Thoracic aorta (tissue), 2 donors: ENCODE measurements at places on chromosomes 1 and 21.

- H3K4me1 ChIP-seq = peaks cover 57% of the 10 kb centered on the region
- H3K27ac ChIP-seq = peak overlapping the region; percentile 99
- H3K36me3 ChIP-seq = peaks cover 21% of the 10 kb centered on the region
- H3K4me3 ChIP-seq = peak overlapping the region; percentile 80
Observed at GRCh38 chr1:156727492-156727891, 777 bp upstream of the METTL25B start.

- H3K27me3 ChIP-seq = no peaks in the 10 kb centered on the region
- H3K4me3 ChIP-seq = no peak overlapping the region
- H3K36me3 ChIP-seq = no peaks in the 10 kb centered on the region
Observed at GRCh38 chr1:221272940-221273339, 393.7 kb downstream of the HLX start.

DNA sequence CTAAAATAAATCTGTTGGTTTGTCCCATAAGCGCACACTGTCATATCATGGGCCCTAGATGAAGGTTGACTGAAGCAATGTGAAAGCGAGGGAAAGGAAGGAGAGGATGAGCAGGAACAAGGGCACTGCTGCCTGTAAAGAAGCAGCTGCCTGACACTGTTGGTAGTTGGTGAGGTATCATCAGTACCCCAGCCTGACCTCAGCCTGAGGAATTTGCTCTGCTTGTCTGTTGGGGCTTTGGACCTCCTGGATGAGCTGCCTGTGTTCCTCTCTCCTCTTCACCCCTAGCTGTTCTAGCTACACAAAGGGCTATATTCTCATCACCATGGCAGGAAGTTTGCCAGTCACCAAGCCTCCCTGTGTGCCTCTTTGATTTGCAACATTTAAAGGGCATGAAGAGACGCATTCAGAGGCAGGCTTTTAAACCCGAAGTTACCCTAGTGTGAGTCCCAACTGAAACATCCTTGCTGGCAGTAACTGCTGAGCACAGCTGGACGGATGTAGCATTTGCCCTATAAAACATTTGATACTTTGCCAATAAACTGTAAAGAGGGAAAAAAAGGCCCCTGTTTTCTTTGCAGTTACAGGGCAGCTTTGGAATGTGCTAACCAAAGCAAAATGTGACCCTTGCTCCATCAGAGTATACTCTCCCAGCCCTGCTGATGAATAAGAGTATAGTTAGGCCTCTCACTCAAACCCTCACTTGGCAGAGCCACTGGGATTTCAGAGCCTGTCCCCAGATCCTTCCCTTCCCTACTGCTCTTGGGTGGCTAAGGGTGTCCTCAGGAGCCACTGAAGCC, 22.2 kb upstream of the SPATA6 start:
- DNase-seq = no peak
- no peak overlapping the region for H3K4me3 ChIP-seq
- no peaks in the 10 kb centered on the region for H3K36me3 ChIP-seq
- no peaks in the 10 kb centered on the region for H3K27me3 ChIP-seq

- no peak for DNase-seq
- no peak overlapping the region for H3K4me3 ChIP-seq
- H3K27ac ChIP-seq = no peak overlapping the region
- H3K4me1 ChIP-seq = peaks cover 9% of the 10 kb centered on the region
- H3K36me3 ChIP-seq = no peaks in the 10 kb centered on the region
- no peaks in the 10 kb centered on the region for H3K27me3 ChIP-seq
Observed at GRCh38 chr1:201675143-201675542, 136.2 kb downstream of the NAV1 start.

DNA sequence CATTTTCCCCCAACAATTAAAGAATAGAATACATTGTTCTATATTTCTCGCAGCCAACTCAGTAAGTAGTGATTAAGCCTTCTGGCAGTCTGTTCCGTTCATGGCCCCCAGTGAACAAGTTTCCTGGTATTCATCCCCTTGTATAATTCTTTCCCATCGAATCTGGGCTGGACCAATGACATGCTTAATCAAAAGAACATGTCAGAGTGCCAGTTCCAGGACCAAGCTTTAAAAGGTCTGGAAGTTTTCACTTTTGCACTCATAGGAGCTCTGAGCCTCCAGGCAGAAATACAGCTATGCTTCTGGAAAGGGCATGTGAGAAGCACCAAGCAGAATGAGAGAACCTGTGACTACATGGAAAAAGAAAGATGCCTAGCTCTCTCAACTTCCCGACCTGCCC, 22.5 kb upstream of the DPYD start:
- no peaks in the 10 kb centered on the region for H3K4me1 ChIP-seq
- no peak overlapping the region for H3K4me3 ChIP-seq
- no peaks in the 10 kb centered on the region for H3K27me3 ChIP-seq
- DNase-seq = no peak
- H3K27ac ChIP-seq = no peak overlapping the region

DNA sequence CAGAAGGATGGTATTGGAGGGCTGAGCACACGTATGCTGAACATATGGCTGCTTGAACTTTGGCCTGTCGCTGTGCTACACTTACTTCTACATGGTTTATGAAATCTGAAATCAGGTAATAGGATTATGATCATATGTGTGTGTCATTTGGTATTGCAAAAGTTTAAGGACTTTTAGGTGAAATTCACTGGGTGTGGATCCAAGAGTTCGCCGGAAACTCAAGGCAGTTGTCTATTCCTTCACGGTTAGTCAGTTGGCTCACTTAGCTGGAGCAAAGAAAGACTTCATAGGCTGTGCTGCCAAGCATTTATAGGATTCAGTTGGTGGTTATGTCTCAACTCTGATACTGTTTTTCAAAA, 927 bp downstream of the UAP1 start:
- DNase-seq = no peak
- no peaks in the 10 kb centered on the region for H3K27me3 ChIP-seq
- H3K27ac ChIP-seq = peak overlapping the region; percentile 92
- H3K4me1 ChIP-seq = peaks cover 13% of the 10 kb centered on the region
- no peaks in the 10 kb centered on the region for H3K36me3 ChIP-seq

DNA sequence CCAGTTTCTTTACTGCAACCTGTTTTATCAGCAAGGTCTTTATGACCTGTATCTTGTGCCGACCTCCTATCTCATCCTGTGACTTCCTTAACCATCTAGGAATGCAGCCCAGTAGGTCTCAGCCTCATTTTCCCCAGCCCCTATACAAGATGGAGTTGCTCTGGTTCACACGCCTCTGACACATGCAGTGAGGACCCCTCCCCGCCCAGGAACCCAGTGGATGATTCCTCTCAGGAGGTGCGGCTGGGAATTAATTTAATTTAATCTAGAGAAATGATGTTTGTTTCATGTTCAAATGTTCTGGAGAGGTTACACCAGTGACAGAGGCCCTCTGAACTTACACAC, 39.0 kb upstream of the LBR start:
- no peaks in the 10 kb centered on the region for H3K27me3 ChIP-seq
- no peak overlapping the region for H3K4me3 ChIP-seq
- no peak for DNase-seq
- H3K27ac ChIP-seq = no peak overlapping the region

GRCh38 chr1:84687714-84688462, 2.4 kb downstream of the SSX2IP start:
- peaks cover 12% of the 10 kb centered on the region for H3K4me1 ChIP-seq
- DNase-seq = no peak
- H3K27ac ChIP-seq = no peak overlapping the region

- H3K27me3 ChIP-seq = no peaks in the 10 kb centered on the region
- H3K27ac ChIP-seq = no peak overlapping the region
- H3K36me3 ChIP-seq = no peaks in the 10 kb centered on the region
- H3K4me1 ChIP-seq = peaks cover 5% of the 10 kb centered on the region
- no peak overlapping the region for H3K4me3 ChIP-seq
Observed at GRCh38 chr1:205669341-205670149, 10.8 kb downstream of the SLC45A3 start.

DNA sequence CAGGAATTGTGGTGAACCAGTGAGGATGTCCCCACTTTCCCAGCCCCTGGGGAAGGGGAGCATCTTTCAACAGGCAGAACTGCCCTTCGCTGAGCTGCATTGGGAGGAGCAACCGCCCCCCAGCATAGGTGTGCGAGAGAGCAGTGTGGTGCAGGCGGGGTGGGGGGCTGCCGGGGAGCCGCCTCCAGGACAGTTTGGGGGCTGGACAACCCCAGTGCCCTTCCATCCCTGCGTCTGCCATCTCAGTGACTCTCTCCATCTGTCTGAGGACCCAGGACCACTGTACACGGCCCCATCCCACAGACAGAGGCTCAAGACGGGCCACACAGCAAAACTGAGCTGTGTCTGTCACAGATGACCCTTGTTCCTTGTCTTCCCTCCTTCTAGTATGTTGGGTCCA, 14.2 kb downstream of the PODN start:
- no peaks in the 10 kb centered on the region for H3K27me3 ChIP-seq
- no peak overlapping the region for H3K27ac ChIP-seq
- peaks cover 3% of the 10 kb centered on the region for H3K36me3 ChIP-seq
- no peaks in the 10 kb centered on the region for H3K4me1 ChIP-seq
- no peak for DNase-seq

DNA sequence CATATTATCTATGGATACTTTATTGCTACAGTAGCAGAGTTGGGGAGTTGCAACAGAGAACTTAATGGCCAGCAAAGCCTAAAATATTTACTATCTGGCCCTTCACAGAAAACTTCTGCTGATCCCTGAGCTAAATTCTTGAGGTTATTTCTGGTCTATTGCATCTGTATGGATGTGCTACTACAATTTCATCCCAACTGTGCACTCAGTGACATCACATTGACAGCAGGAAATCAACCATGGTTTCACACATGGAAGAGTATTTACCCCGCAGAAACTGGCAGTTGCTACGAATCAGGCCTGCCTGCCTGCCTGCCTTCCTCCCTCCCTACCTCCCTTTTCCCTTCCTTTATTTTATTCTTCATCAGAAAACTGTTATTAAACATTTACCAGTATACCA, 12.1 kb downstream of the CLCA2 start:
- DNase-seq = no peak
- no peaks in the 10 kb centered on the region for H3K27me3 ChIP-seq
- H3K36me3 ChIP-seq = no peaks in the 10 kb centered on the region
- H3K27ac ChIP-seq = no peak overlapping the region
- no peaks in the 10 kb centered on the region for H3K4me1 ChIP-seq

DNA sequence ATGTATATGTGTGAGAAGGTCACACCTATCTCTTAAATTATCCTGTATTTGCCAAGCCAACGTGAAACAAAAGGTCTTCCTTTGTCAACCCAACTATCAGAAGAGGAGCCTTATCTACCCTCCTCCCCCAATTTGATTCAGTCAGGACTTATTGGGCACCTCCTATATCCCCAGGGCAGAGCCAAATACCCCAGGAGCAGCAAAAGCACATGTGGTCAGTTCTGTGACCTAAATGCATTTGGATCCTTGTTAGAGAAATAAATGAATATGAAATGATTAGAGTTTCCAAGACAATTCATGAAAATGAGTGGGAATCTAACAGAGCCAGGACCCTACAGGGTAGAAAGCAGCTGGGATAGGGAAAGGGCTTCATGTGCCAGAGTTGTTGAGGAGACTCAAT, 37.0 kb upstream of the KCND3 start:
- H3K27me3 ChIP-seq = no peaks in the 10 kb centered on the region
- H3K27ac ChIP-seq = no peak overlapping the region
- no peak for DNase-seq
- no peaks in the 10 kb centered on the region for H3K36me3 ChIP-seq

- H3K27me3 ChIP-seq = no peaks in the 10 kb centered on the region
- no peaks in the 10 kb centered on the region for H3K4me1 ChIP-seq
- no peak overlapping the region for H3K27ac ChIP-seq
- no peak for DNase-seq
- no peaks in the 10 kb centered on the region for H3K36me3 ChIP-seq
- H3K4me3 ChIP-seq = no peak overlapping the region
Observed at GRCh38 chr1:181206979-181207790, 118.7 kb downstream of the IER5 start.

DNA sequence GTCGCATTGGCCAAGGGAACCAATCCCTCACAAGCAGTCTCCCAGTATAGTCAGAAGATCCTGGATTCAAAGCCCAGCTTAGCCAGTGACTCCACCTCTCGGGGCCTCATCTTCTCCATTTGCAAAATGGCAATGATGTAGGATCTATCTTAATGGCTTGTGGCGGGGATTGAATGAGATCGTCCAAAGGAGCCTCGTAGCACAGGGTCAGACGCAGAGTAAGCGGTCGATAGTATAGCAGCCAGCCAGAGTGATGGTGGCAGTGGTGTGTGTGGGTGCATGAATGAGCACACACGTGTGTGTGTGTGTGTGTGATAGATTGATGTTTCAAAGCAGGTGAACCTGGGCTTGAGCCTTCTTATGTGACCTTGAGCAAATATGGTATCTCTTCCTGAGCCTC, 79.8 kb upstream of the WNT4 start:
- H3K27me3 ChIP-seq = no peaks in the 10 kb centered on the region
- H3K4me1 ChIP-seq = no peaks in the 10 kb centered on the region
- H3K4me3 ChIP-seq = no peak overlapping the region

DNA sequence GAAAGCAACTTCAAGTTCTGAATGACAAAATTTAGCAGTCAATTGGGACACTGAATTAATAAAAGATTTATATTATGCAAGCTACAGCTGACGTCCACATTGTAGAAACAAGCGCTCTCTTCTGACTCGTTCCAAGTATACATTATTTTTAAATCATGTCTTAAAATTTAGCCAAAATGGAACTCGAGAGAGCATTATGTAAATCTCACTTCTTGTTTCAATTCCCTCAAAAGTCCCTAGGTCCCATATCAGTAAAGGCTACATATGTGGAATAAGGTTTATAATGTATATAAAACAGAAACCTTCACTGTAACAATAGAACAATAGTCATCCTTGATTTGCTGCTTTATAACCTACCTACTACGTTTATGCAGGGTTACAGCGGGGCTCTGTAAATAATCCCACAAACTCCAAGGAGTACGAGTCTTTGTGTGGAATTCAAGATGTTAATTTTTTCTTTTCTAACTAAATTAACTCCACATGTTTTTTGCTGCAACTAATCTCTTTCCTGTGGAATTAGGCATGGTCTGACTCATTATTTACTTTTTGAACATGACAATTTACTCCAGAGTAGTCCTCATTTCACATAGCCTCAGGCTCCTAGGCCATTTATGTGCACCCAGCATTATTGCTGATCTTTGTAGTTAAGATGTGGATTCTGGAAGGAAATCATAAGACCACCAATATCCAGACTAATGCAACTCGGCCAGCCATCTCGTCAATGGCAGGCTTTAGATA, 785.1 kb downstream of the LTN1 start:
- H3K27ac ChIP-seq = no peak overlapping the region
- no peak overlapping the region for H3K4me3 ChIP-seq
- no peaks in the 10 kb centered on the region for H3K27me3 ChIP-seq
